ENCODE measurements at places on chromosomes 13 and 19.

- no peak for DNase-seq
These were observed 3.2 kb downstream of the SHANK1 start for GRCh38 chr19:50716178-50717025.

DNA sequence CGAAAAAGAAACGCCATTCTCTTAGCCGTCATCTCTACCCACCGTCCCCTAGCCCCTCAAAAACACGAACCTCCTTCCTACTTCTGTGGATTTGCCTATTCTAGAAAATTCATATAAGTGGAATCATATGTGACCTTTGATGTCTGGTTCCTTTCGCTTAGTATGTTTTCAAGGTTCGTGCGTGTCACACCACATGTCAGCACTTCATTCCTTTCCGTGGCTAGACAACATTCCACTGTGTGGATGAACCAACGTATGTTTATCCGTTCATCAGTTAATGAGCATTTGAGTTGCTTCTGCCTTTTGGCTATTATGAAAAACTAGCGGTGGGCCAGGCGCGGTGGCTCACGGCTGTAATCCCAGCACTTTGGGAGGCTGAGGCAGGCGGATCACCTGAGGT lies 14.0 kb upstream of the PPP1R12C start:
- DNase-seq: no peak

- DNase-seq: no peak
These were observed 4.4 kb upstream of the KANK2 start for GRCh38 chr19:11201791-11202190.

DNA sequence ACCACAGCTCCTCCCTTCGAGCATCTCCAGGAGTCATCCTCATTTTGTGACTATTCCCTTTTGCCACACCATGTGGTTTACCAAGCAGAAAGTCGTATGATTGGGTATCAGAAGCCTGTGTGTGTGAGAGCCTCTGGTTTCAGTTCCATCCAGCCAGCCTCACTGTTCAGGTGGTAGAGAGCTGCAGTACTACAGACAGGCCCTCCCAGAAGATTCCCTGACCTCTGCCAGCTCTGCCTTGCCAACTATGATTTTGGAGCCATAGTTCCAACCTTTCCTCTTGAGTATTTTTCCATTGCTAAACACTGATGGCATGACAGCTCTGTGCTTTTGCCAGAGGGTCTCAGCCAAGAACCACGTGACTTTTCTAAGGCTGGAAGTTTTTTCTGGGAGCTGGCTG lies 82.5 kb downstream of the DHRS12 start:
- DNase-seq: no peak

- no peak for DNase-seq
These were observed 25.2 kb downstream of the ZNRF4 start for GRCh38 chr19:5480427-5480836.

DNA sequence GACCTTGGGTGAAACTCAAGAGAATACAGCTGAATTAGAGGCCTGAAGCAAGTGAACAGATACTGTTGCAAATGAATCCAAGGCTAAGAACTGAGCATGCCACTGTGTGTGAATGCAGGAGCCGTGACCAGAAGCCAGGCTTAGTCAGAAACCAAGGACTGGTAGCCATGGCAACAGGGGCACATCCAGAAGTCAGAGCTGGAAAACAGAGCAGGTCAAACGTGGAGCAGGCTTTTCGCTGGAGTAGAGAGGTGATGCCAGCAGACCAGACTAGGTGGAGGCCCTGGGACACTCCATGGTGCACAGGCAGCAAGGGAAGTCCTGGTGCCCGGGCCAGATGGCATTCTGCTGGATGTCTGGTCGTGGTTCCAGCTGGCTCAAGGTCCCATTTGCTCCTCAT lies 564.1 kb downstream of the PCDH9 start:
- peak; percentile 55 for DNase-seq

- no peak for DNase-seq
These were observed 54.3 kb downstream of the RUBCNL start for GRCh38 chr13:46332772-46333171.

DNA sequence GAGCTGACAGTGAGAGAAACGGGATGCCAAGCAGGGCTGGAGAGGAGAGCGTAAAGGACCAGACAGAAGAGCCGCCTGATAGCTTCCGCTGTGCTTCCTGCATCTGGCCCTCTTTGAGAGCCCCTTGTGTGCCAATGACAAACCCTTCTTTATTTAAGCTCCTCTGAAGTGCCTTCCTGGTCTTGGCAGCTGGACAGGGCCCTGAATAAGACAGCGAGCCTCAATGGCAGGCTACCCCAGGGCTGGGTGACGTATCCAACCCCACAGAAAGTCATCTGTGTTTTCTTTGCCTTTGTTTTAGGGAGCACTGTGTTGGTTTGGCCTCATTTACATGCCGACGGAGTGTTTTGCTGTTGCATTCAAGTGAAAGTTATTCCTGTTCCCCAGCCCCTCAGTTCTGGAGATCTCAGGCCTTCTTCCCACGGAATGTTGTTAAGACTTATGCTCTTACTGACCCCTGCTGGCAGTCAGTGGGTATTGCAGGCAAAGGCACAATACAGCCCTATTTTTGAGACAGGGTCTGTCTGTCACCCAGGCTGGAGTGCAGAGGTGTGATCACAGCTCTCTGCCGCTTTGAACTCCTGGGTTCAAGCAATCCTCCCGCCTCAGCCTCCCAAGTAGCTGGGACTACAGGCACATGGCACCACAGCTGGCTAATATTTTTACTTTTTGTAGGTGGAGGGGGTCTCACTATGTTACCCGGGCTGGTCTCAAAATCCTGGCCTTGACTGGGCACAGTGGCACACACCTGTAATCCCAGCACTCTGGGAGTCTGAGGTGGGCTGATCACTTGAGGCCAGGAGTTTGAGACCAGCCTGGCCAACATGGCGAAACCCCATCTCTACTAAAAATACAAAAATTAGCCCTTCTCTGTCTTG lies 16.8 kb downstream of the CCL25 start:
- DNase-seq: no peak

- no peak for DNase-seq
These were observed 748 bp downstream of the LHFPL6 start for GRCh38 chr13:39602277-39602613.

GRCh38 chr19:13347367-13347766 lies 158.9 kb downstream of the CACNA1A start:
- DNase-seq: no peak

GRCh38 chr13:95112883-95113282 lies 188.4 kb downstream of the ABCC4 start:
- no peak for DNase-seq

- no peak for DNase-seq
These were observed 239.3 kb downstream of the LMO7 start for GRCh38 chr13:75875450-75875849.

DNA sequence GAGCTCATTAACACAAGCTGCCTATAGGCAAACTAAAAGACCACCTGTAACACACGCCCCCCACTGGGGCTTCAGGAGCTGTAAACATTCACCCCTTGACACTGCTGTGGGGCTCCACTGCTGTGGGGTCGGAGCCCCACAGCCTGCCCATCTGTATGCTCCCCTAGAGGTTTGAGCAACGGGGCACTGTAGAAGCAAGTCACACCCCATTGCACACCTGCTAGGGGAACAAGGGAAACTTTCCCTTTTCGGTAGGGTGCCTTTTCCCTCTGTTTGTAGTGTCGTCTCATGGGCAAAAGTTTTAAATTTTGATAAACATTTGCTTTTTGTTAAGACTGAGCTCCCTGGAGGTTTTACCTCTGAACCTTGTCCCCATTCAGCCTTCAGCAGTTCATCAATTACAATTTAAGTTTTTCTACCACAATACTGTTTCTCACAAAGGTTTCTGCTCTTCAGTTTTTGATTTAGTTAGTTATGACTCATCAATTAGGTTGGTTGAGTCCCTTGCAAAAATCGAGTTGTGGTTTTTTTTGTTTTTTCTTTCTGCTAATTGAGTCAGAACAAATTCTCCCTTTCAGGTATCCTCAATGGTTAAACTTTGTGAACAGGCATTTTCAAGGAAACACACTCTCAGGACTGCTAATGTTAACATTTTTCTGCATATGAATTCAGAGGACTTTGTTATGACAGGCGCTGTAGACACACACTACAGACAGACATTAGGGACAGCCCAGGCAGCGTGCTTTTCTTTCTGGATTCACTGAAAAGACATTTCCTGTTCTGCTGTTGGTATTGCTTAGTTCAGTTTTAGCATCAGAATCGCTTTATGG lies 35.1 kb downstream of the ZNF433 start:
- DNase-seq: no peak

DNA sequence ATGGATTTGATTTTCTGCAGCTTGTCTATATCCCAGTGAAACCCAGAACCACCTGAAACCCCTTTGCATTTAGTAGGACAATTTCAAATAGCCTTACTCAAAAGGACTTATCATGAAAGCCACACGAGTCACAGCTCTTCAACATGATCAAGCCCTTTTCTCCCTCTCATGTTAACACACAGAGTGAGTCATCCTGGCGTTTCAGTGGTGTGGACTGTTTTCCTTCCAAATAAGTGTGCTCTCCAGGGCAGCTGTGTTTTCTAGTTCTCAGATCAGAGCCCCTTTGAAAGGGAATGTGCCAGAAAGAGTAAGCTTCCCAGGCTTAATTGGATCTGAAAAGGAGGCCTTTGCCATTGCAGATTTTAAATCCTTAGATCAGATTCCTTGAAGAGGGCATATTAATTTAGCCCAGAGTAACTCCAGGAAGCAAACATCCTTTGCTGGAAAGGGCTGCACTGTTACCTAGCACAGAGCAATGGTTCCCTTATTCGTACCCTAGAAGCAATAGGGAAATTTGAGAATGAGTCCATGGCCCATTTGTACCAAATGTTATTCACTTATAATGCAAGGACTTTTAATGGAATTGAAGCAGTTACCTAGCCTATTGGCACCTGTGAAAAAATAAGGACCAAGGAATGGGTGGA lies 51.3 kb downstream of the ERICH6B start:
- no peak for DNase-seq

GRCh38 chr13:113849546-113849945 lies 14.3 kb downstream of the GAS6 start:
- no peak for DNase-seq

DNA sequence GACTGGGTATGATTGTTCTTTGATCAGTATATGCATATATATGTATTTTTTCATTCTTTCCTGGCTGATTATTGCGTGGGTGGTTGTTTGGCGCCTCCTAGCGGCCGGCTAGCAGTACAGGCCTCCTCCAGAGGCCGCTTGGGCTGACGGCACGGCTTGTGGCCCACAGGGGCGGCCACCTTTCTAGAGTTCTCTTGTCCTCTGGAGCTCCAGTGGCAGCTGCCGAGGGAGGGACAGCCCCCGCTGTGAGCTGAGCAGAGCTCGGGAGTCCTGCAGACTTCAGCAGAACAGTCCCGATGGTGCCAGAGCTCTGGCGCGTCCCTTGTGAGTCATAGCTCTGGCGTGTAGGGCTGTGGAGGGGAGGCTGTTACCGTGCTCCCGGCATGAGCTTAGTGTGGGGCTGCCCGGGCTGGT lies 22.5 kb upstream of the ZNF429 start:
- peak; percentile 4 for DNase-seq

GRCh38 chr13:47215736-47216135 lies 318.9 kb upstream of the HTR2A start:
- DNase-seq: peak; percentile 71

Data from urothelium cell line (cell line).